Parietal lobe (tissue), 2 donors: ENCODE measurements at places on chromosomes 7 and 10. TPM values are rescaled to one million over a fixed set of nuclear protein-coding genes. Genes with fewer than 3 reads are reported as not detected.

The NME8 gene
- total RNA-seq: not detected

The GPR37 gene
- total RNA-seq: 18.5 TPM

The BET1 gene
- 20.0 TPM for total RNA-seq

The CYP3A7 gene
- total RNA-seq: 0.31 TPM

The KDM7A gene
- 22.2 TPM for total RNA-seq

The PLAC9 gene
- total RNA-seq: 1.3 TPM

The NT5C3A gene
- total RNA-seq: 83.9 TPM

The OR13A1 gene
- total RNA-seq: 0.63 TPM

The ASB10 gene
- total RNA-seq: not detected
